ENCODE measurements at places on chromosomes 2 and 18.

GRCh38 chr2:197281421-197281820 lies 29.2 kb downstream of the ANKRD44 start:
- no peak for DNase-seq

DNA sequence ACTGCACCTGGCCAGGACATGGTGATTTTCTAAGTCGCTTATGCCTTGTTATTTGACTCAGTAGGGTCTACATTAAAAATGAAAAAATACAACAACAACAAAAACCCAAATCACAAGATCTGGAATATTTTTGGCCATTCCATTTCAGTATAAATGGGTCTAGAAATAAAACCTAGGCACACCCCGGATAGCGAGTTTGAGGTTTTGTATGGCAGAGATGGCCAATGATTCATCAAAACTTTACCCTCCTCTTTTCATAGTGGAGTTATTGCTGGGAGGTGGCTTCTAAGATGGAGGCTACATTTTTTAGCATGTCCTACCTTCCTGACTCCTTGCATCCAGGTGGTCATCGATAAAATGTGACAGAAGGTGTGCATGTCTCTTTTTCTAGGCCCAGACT lies 49.3 kb upstream of the PELI1 start:
- no peak for DNase-seq

DNA sequence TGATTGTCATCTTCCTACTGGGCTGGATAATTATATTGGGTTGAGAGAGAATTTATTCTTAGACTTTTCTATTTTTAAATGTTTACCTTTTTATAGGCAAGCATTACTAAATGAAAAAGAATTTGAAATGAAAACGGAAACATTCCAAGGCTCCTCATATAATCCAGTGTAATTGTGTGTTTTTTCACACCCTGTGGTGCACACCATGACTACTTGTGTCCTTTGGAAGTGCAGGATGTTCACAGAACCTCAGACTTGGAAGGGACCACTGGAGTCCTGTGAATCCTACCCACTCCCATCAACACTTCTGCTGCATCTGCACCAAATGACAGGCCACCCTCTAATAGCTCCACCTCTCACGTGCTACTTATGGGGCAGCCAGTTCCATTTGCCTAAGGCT lies 48.0 kb downstream of the NAT8 start:
- DNase-seq: no peak

GRCh38 chr2:218300141-218300540 lies 7.8 kb upstream of the TMBIM1 start:
- no peak for DNase-seq

DNA sequence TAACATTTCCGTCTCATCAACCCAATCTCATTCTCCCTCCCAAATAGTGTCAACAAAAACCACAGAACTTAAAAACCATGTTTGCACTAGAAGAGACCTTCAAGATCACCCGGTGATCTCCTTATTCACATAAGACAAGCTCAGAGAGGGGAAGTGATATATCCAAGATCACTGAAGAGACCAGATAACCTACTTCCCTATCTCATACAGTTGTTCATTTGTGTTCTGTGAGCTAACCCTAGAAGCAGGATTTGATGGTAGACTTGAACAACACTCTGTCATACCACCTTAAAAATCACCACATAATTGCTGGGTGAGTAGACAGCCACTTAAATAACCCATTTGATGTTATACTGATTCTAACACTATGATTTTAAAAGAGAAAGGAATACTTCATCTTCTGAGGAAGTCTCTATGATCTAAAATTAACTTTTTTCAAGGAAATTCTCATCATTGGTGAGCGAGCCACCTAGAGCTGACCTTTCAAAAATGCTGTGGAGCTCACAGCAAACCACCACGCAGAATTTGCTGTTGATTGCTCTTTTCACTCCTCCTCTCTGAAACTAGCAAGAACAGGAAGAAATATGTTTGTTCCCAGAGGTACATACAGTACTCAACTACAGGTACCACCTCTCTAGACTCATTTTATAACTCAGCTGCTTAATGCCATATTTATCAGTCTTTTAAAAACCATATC lies 15.1 kb downstream of the AAK1 start:
- no peak for DNase-seq

DNA sequence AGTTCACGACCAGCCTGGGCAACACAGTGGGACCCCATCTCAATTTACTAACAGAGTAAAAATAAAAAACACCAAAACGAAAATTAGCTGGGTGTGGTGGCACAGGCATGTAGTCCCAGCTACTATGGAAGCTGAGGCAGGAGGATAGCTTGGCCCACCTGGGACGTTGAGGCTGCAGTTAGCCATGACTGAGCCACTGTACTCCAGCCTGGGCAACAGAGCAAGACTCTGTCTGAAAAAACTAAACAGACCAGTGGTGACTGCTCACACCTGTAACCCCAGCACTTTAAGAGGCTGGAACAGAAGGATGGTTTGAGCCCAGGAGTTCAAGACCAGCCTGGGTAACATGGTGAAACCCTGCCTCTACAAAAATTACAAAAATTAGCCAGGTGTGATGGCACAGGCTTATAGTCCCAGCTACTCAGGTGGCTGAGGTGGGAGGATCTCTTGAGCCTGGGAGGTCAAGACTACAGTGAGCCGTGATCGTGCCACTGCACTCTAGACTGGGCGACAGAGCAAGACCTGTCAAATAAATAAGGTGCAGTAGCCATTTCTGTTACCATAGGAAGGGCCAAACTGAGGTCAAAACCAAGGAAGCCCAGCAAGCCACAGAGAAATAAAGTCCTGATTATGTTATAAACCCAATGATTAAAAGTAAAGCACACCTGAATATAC lies 14.0 kb downstream of the USP34 start:
- no peak for DNase-seq

GRCh38 chr2:58545300-58546280 lies 304.5 kb upstream of the FANCL start:
- DNase-seq: no peak

- DNase-seq: no peak
Measured at GRCh38 chr2:213016166-213016983, 135.0 kb downstream of the IKZF2 start.

All from GM12865 (cell line).